Right lobe of liver (tissue), 6 donors: ENCODE measurements at places on chromosomes 12 and 14. TPM values are rescaled to one million over a fixed set of nuclear protein-coding genes. Genes with fewer than 3 reads are reported as not detected.

GRCh38 chr14:87468531-87468930 lies 524.5 kb downstream of the GALC start:
- no peak overlapping the region for H3K27ac ChIP-seq
- H3K27me3 ChIP-seq, result no peaks in the 10 kb centered on the region
- no peak overlapping the region for H3K4me3 ChIP-seq
- no peak for DNase-seq
- H3K4me1 ChIP-seq, result no peaks in the 10 kb centered on the region

DNA sequence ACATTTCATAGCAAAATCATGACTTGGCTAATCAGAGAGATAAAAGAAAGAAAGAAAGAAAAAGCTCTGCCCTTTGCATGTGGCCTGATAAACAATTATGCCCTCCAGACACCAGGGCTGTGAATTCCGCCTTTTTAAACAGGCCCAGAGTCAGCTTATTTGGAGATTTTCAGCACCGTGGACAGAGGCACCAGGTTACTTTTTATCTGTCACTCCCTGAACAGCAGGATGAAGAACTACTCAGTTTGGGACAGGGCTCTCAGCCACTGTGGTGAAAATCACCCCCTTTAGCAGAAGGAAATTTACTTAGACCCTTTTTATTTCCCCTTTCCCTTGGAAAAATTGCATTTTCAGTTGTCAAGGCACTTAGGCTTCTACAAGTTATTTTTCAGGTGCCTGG lies 359.9 kb downstream of the NRXN3 start:
- no peak overlapping the region for H3K4me3 ChIP-seq
- no peaks in the 10 kb centered on the region for H3K36me3 ChIP-seq
- no peaks in the 10 kb centered on the region for H3K4me1 ChIP-seq
- H3K27me3 ChIP-seq, result no peaks in the 10 kb centered on the region
- DNase-seq, result no peak

GRCh38 chr12:117025481-117026151 lies 73.6 kb downstream of the TESC start:
- H3K4me1 ChIP-seq, result no peaks in the 10 kb centered on the region
- DNase-seq, result peak; percentile 64
- H3K27ac ChIP-seq, result no peak overlapping the region
- peaks cover 31% of the 10 kb centered on the region for H3K36me3 ChIP-seq

The GLIPR1L1 gene
- total RNA-seq, result not detected

The NANOG gene
- not detected for total RNA-seq

DNA sequence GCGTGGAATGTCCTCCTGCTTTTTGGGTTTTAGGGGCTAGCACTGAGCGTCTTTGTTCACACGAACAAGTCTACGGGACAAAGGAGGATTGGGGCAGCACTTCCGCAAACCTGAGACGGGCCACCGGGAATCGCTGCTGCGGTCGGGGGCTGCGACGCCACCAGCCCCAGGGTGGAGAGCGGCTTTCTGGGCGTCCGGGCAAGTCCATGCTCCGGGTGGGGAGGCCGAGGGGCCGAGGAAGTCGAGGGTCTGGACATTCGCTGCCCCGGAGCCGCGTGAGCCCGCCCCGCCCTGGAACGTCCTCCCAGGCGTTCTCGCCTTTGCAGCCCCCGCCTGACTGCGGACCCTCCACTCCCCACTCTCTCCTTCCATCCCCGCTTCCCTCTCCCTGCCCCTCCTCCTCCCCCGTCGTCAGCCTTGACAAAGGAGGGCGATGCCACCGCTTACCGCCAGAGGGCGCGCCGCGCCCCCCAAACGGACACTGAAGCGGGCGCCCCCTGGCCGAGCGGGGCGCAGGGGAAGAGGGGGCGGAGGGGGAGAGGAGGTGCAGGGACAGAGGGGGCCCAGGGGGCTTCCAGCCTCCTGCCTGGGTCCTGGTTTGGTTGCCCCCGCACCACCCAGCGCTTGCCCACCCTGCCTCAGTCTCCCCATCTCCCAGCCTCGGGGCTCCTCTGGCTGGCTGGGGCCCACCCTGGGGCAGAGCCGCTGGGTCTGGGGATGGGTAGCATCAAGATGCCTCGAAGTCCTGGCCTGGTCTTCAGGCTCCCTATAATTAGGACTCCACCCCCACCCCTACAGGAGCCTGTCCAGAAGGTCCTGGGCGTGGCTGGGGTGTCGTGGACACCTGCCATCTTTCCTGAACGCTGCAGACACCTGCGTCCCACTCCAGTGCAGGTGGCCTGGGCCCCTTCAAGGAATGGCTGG lies 39.1 kb upstream of the INF2 start:
- peak; percentile 63 for DNase-seq
- H3K27ac ChIP-seq, result no peak overlapping the region
- H3K27me3 ChIP-seq, result no peaks in the 10 kb centered on the region
- H3K4me1 ChIP-seq, result peaks cover 5% of the 10 kb centered on the region
- H3K36me3 ChIP-seq, result no peaks in the 10 kb centered on the region

The COX8C gene
- total RNA-seq, result not detected

DNA sequence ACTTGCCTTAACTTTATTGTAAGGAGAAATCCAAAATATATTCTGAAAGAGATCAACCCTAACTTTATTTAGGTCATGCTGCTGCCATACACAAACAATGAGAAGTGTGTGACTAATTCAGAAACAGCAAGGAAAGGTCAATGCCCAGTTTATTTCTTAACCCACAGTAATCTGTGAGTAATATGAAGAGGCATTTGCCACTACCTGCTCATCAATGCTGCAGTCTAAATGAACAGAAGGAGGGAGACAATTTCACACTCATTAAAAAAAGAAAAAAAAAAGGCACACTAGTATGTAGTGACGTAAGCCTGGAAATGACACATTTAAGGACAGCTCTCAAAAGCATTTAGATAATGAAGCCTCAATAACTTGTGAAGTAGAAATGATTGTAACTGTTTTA lies 90.5 kb upstream of the FOXN3 start:
- H3K36me3 ChIP-seq, result no peaks in the 10 kb centered on the region
- DNase-seq, result no peak
- H3K27me3 ChIP-seq, result no peaks in the 10 kb centered on the region
- no peak overlapping the region for H3K4me3 ChIP-seq
- H3K27ac ChIP-seq, result peak overlapping the region; percentile 19

DNA sequence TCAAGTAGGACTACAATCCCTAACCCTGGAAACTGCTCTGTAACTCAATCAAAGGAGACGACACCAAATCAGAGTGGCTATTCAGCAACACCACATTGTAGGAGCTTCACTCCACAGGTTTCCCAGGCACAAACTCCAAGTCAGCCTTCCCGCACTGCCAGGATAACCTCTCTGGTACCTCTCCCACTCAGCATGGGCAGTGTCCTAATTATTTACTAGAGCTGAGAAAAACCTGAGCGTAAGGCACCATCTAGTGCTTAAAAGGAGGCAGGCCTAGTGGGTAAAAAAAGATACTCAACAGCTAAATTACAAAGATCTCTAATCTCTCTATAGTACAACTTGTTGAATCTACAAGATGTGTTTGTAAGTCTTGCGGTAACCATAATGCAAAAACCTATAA lies 36.1 kb downstream of the PARP11 start:
- no peaks in the 10 kb centered on the region for H3K27me3 ChIP-seq
- H3K4me3 ChIP-seq, result no peak overlapping the region
- no peaks in the 10 kb centered on the region for H3K4me1 ChIP-seq
- H3K27ac ChIP-seq, result no peak overlapping the region
- no peaks in the 10 kb centered on the region for H3K36me3 ChIP-seq

DNA sequence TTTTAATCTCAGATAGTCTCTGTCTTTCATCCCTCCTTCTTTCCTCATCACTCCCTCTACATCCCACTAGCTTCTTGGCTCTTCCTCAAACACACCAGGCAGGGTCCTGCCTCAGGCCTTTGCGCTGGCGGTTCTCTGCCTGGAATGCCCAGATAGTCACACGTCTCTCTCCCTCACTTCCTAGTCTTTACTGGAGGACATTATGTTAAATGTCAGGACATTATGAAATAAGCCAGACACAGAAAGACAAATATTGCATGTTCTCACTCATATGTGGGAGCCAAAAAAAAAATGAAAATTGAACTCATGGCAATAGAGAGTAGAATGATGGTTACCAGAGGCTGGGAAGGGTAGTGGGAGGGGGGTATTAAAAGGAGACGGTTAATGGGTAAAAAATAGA lies 442.0 kb downstream of the MED13L start:
- H3K27me3 ChIP-seq, result no peaks in the 10 kb centered on the region
- H3K4me1 ChIP-seq, result no peaks in the 10 kb centered on the region
- no peak overlapping the region for H3K27ac ChIP-seq
- no peak overlapping the region for H3K4me3 ChIP-seq
- H3K36me3 ChIP-seq, result no peaks in the 10 kb centered on the region
- no peak for DNase-seq

DNA sequence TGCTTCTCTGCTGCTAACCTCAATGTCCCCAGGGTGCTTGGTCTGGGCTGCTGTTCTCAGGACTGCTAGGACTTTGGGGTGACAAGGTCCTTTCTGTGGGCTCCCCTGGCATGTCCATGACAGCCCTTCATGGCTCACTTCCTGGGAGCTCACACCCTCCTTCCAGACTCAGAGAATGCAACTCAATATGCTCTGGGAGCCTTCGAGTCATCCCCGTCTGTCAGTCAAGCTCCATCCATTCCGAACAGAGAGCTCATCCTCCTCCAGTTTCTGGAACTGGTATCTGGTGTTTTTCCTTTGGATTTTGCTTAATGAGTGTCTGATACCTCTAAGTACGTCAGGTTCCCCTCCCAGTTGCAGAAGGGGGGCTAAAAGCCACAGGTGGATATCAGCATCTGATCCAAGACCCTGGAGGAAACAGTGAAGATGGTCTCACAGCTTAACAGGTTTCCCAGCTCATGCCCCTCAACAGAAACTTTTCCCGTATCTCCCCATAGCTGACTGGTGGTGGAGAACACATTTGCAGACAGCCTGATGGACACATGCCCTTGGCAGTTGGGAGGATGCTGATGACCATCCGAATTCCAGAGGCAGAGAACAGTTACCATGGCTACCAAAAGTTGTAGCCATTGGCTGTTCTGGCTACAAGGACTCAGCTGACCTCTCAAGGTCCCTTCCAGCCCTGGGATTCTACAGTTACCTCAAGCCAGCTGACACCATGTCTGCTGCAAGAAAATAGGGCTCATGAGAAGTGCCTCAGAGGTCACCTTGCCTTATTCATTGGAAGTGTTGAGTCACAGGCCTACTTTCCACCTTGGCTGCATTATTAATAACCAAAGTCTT lies 9.5 kb upstream of the RAB35 start:
- no peak overlapping the region for H3K4me3 ChIP-seq
- DNase-seq, result no peak
- no peaks in the 10 kb centered on the region for H3K27me3 ChIP-seq
- no peaks in the 10 kb centered on the region for H3K36me3 ChIP-seq
- H3K4me1 ChIP-seq, result no peaks in the 10 kb centered on the region

- no peak overlapping the region for H3K4me3 ChIP-seq
- H3K27ac ChIP-seq, result no peak overlapping the region
- H3K27me3 ChIP-seq, result no peaks in the 10 kb centered on the region
Measured at GRCh38 chr14:100058777-100059437, 6.3 kb upstream of the EVL start.

DNA sequence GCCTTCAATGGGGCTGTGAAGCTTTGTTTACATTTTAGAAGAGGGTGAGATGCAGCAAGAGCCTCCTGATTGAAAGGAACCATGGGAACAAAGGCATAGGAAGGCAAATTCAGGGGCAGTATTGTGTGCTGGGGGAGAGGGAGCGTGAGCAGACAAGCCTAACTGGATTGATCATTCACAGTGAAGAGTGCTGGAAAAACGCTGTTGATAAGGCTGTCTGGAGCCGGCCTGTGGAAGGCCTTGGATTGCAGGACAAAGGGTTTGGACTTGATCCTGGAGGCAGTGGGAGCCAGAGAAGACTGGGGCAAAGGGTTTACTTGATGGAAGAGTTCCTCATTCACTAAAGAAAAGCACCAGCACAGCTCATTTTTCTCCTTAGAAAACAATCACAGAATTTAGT lies 160.5 kb downstream of the PAH start:
- DNase-seq, result no peak
- no peaks in the 10 kb centered on the region for H3K27me3 ChIP-seq
- H3K36me3 ChIP-seq, result no peaks in the 10 kb centered on the region
- H3K27ac ChIP-seq, result no peak overlapping the region

GRCh38 chr12:20410734-20411133 lies 42.4 kb downstream of the PDE3A start:
- H3K27ac ChIP-seq, result no peak overlapping the region
- H3K36me3 ChIP-seq, result no peaks in the 10 kb centered on the region
- DNase-seq, result no peak
- no peaks in the 10 kb centered on the region for H3K4me1 ChIP-seq

DNA sequence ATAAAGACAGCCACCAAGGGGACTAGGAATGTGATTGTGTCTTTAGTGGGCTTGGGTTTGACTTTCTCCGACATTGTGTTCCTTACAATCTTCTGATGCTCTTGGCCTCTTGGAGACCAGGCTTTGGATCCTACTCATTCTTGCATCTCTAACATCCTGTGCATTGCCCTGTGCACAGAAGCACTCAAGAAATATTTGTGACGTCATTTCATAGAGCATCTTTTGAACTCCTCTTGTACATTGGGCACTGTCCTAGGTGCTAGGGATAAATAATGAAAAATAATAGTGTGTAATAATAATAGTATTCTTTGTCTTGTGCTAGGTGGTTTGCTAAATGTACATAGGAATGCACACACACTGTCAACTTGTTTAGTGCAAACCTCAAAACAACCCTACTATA lies 108.8 kb upstream of the LHX5 start:
- no peak overlapping the region for H3K4me3 ChIP-seq
- no peaks in the 10 kb centered on the region for H3K27me3 ChIP-seq
- H3K27ac ChIP-seq, result no peak overlapping the region
- H3K4me1 ChIP-seq, result no peaks in the 10 kb centered on the region
- H3K36me3 ChIP-seq, result no peaks in the 10 kb centered on the region

DNA sequence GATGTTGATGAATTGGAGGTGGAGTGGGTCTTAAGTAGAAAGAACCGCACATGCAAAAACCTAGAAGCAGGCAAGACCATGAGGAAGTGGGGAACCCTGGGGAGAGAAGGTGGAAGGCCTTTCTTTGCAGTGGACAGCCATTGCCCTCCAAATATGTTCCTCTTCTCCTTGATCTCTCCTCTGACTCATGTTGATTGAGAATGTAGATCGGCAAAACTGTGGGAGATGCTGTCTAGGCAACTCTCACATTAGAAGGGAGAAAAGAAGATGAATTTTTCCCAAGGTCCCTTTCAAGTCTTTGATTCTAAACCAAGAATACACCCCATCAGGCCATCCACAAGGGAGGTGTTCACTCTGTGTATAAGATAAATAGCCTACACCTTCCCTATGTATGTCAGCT lies 257.5 kb downstream of the MSRB3 start:
- H3K4me1 ChIP-seq, result no peaks in the 10 kb centered on the region
- no peak for DNase-seq
- no peak overlapping the region for H3K4me3 ChIP-seq
- H3K36me3 ChIP-seq, result no peaks in the 10 kb centered on the region
